Esophagus muscularis mucosa (tissue), 4 donors: ENCODE measurements at places on chromosomes 1 and 21. TPM values are rescaled to one million over a fixed set of nuclear protein-coding genes. Genes with fewer than 3 reads are reported as not detected.

Gene CIART
- 13.7 TPM for total RNA-seq

Gene CLIC6
- total RNA-seq: under 0.01 TPM

Gene NEK2
- not detected for total RNA-seq

Gene CR1L
- not detected for total RNA-seq

Gene BEND5
- total RNA-seq: 4.6 TPM

Gene OR6N1
- total RNA-seq: not detected

Gene GNPAT
- total RNA-seq: 40.3 TPM

Gene OR2L5
- not detected for total RNA-seq

Gene TEDDM1
- total RNA-seq: not detected

Gene KLHL12
- total RNA-seq: 22.4 TPM

Gene KTI12
- total RNA-seq: 11.1 TPM

Gene HSPA6
- 2.8 TPM for total RNA-seq

Gene CYB5RL
- total RNA-seq: 3.6 TPM

Gene PROK1
- total RNA-seq: not detected

Gene DENND2D
- 5.7 TPM for total RNA-seq

Gene ZNF697
- total RNA-seq: 4.3 TPM
